Activated CD4-positive, alpha-beta T cell treated with anti-CD3 and anti-CD28 coated beads for 36 hours (primary cell): ENCODE measurements at places on chromosomes 2 and 18.
A peak's percentile ranks its signal among the peaks of the same experiment; 100 is the strongest.

GRCh38 chr2:42123426-42123825, 45.7 kb upstream of the EML4 start:
- DNase-seq: no peak

- DNase-seq: no peak
Observed at GRCh38 chr2:176383836-176384442, 114.7 kb downstream of the MTX2 start.

GRCh38 chr2:40300391-40300790, 151.5 kb downstream of the SLC8A1 start:
- no peak for DNase-seq

DNA sequence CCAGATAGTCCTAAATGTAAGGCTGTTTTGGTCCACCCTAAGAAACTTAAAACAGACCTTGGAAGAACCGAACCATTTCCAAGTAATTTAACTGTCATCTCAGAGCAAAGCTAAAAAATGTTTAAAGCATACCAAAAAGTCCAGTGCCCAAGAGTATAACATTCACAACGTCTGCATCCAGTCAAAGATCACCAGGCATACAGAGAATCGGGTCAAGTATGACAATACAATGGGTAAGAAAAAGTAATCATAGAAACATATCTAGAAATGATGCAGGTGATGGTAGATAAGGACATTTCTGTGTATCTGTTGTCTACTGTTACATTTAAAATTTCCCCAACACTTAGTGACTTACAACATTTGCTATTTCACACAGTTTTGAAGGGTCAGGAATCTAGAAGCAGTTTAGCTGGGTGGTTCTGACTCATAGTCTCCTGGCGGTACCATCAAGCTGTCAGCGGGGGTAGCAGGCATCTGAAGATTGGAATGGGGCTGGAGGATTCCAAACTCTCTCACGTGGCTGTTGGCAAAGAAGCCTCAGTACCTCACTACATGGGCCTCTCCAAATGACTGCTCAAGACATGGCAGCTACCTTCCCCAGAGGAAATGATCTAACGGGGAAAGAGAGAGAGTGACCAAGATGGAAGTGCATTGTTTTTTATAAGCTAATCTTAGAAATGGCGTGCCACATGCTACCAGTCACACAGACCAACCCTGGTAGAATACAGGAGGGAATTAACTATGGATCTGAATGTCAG, 36.6 kb upstream of the DYNC2LI1 start:
- no peak for DNase-seq

DNA sequence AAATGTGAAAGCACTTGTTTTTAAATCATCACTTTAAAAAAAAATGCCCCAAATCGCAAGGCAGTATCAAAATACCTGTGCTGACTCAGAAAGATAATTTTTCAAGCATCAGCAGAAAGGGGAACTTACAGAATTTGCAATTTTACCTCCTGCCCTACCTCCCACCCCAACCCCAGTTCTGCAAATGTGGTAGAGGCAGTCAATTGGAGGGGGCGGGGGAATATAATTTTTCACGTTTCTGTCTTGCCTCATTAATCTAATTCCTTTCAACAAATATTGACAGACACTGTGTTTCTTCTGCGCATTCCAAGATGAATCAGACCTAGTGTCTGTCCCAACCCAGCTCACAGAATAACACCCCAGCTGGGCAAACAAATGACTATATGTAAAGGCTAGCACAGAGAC, 76.8 kb downstream of the ALPK2 start:
- peak; percentile 56 for DNase-seq

GRCh38 chr2:204356151-204356641, 189.1 kb upstream of the PARD3B start:
- DNase-seq: no peak

DNA sequence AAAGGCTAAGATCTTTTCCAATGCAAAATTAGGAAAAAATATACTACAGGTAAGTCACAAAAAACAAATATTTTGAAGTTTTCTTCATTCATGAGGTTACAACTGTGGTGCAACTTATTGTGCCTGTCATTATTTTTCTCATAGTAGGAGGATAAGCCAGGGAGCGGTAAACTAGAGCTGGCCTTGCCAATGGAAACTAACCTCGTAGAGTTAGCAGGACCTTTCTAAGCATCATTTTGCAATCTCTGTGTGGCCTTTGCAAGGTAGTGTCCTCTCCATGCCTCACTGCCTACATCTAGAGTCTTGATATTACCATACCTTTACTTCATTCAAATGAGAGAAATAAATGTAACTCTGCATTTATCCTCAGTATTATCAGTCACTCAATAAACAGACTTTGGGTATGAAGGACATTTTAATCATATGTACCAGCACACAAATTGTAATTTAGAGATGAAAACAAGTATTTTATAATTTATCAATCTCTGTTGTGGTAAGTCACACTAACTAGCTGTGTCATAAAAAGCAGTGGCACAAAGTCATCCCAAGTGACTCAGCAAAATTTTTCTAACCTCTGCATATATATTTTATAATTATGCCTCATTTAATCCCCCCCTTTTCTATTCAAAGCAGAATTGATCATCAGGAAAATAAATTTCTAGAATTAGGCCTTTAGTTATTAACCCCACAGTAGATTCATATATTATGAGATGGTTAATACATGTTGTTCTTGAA, 47.0 kb downstream of the LANCL1 start:
- no peak for DNase-seq

DNA sequence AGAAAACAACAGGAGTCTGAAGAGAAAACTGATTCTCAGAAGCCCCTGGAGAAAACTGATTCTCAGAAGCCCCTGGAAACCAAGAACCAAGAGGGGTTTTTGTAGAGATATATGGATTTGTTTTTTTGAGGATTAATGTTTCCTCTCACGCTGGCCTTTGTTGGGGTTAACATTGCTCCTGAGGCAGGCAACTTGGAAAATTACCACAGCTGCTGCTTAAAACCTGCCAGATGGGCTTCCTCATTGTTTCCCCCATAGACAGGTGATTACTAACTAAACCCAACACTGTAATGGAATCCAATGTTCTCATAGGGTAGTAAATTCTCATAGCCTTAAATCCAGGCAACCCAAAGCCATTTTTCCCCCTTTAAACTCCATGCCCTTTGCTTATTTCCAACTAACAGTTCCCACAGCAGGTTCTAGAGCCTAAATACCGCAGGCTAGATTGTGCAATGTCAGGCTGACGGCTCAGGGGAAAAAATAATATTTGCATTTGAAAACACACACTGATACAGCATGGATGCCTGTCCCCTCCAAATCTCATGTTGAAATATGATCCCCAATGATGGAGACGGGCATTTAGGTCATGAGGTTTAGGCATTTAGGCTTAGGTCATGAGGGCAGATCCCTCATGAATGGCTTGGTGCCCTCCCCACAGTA, 272.3 kb upstream of the PKDCC start:
- no peak for DNase-seq
